ENCODE measurements at places on chromosomes 16 and 17.

DNA sequence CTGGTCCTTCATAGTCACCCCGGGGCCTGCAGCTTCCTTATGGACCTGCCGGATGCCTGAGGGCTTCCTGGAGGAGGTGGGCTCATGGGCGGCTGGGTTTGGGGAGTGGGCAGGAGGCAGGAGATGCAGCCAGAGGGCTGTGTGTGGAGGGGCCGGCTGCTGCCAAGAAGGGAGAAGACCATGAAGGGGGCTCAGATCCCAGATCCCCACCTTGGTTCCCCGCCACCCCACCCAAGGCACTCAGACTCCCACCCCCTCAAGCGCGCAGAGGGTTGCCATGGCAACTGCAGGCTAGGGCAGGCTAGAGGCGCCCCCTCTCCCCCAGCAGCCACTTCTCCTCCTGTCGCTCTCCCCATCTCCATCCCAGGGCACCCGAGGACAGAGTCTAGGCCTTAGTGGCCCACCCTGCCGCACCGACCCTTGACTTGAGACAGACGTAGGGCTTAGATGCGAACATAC is 104.5 kb downstream of the CRLF3 start:
- DNase-seq, result no peak

- no peak for DNase-seq
Observed at GRCh38 chr16:2425008-2425518, 4.2 kb upstream of the CCNF start.

DNA sequence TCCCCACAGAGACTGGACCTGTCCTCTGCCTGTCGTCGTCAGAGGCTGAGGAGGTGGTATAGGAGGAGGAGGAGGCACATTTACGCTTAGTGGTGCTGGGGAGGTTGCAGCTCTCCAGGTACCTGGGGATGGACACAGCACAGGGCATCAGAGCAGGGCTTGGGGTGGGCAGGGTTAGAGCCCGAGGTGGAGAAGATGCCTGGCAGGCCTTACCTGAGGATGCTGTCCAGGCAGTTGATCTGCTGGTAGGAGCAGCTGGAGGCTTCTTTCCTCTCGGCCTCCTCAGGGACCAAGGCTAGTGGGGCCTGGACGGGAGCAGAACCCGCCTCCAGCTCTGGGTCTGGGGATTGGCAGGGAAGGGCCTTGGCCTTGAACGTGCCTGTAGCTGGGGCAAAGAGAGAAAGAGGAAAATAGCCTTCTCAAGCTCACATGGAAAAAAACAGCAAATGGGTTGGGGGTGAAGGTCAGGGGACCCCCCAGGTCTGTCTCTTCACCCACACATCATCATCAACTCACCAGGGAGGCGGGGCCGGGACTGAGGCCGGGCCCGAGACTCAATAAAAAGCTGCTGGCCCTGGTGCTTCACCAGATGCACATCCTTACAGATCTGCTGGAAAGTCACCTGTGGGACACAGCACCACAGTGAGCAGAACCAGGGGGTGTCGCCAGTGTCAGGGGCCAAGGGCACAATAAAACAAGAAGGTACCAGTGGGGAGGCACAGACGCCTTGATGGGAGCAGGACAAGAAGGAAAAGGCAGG is 5.6 kb downstream of the PER1 start:
- no peak for DNase-seq

- peak; percentile 64 for DNase-seq
Observed at GRCh38 chr17:49703557-49704277, 4.0 kb downstream of the SLC35B1 start.

GRCh38 chr16:85036236-85037049 is 8.8 kb downstream of the KIAA0513 start:
- no peak for DNase-seq

DNA sequence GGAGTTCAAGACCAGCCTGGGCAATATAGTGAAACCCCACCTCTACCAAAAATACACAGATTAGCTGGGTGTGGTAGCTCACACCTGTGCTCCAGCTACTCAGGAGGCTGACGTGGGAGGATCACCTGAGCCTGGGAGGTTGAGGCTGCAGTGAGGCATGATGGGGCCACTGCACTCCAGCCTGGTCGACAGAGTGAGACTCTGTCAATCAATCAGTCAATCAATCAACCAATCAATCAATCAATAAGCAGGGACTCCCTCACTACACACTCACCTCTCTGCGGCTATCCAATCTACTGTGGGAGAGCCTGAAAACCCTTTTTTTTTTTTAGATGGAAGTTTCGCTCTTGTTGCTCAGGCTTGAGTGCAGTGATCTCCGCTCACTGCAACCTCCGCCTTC is 31.6 kb downstream of the CPSF4L start:
- no peak for DNase-seq

- no peak for DNase-seq
Observed at GRCh38 chr16:85655216-85656129, 33.3 kb downstream of the GINS2 start.

GRCh38 chr16:27290562-27290961 is 22.0 kb upstream of the NSMCE1 start:
- no peak for DNase-seq

DNA sequence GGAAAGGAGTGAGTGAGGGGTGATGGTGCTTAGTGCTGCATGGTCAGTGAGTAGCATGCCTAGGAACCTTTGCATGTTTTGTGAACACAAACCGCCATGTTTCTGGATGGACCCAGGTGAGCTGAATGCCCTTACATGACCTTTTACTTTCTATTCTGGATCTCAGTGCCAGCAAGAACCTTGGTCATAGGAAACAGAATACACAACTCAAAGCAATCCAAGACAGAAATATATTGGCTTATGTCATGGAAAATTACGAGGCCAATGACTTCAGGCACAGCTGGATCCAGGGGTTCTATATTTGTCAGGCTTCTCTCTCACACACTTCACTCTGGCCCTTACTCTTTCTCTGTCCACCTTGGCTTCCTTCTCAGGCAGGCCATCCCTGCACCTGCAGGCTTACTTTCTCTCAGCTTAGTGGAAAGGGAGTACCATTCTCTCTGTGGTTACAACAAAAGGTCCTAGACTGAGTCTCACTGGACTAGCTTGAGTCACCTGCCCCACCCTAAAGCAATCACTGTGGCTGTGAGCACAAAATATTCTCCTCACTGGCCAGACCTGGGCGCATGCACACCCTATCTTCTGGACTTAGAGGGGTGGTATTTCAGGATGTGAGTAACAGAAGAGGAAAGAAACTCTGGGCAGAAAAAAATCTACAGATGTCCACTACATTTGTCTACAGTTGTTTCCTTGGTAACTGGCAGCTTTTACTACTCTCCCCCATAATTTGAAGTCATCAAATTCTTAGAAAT is 20.4 kb upstream of the CPNE2 start:
- DNase-seq, result no peak

GRCh38 chr16:80543162-80543561 is 2.4 kb downstream of the DYNLRB2 start:
- no peak for DNase-seq

DNA sequence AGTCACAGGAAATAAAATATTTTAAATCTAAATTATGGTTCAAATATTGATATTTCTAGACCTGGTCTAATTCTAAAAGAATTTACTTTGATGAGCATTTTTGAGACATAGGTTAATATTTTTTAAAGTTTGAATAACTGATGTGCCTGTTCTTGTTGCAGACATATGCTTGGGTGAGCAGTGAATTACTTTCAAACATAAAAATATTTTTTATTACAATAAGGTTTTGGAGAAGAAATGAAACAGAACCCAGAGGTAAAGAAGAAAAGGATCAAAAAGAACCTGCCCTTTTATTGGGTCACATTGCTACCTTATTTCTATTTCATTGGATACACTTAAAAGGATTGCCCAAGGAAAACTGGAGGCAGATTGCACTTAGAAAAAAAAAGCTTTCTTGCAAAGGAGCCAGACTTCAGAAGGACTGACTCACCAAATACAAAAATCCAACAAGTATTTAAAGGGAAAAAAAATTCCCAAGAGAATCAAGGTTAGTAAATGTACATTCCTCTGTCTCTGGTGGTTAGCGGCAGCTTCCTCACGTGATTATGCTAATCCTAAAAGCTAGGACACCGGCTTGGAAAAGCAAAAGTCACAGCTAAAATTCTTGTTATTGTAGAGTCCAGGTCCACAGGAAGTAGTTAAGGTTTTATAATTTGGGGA is 18.5 kb downstream of the ENPP7 start:
- DNase-seq, result no peak

- DNase-seq, result peak; percentile 89
Observed at GRCh38 chr17:74454197-74455024, 12.0 kb upstream of the CD300A start.

- DNase-seq, result peak; percentile 79
Observed at GRCh38 chr16:86826941-86827340, 248.6 kb downstream of the FOXL1 start.

DNA sequence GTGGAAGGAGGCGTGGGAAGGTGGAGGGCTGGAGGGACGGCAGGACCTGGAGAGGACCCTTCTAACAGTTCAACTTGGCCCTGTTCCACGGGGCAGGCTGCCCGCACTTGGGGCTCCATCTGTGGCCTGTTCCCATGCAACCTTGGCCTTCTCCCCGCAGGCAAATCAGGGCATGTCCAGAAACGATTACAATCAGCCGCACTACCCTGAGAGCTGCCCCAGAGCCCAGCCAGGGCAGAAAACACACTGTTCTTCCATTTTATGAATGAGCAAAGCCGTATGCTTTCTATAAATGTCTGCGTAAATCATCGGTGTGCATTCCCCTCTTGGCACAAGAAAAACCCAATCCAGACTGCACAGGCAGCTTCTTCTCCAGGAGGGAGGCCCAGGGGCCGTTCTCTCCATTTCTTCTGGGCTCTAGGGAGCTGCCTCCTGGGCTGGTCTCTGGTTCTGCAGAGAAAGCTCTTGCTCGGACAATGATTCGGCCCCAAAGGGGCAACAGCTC is 228.7 kb downstream of the SOX9 start:
- no peak for DNase-seq

Data from ELF-1 (cell line).